ENCODE measurements at places on chromosomes 7 and 10. TPM values are rescaled to one million over a fixed set of nuclear protein-coding genes. Genes with fewer than 3 reads are reported as not detected.
A peak's percentile ranks its signal among the peaks of the same experiment; 100 is the strongest.

SEMA3D gene
- total RNA-seq = 72.6 TPM

DNA sequence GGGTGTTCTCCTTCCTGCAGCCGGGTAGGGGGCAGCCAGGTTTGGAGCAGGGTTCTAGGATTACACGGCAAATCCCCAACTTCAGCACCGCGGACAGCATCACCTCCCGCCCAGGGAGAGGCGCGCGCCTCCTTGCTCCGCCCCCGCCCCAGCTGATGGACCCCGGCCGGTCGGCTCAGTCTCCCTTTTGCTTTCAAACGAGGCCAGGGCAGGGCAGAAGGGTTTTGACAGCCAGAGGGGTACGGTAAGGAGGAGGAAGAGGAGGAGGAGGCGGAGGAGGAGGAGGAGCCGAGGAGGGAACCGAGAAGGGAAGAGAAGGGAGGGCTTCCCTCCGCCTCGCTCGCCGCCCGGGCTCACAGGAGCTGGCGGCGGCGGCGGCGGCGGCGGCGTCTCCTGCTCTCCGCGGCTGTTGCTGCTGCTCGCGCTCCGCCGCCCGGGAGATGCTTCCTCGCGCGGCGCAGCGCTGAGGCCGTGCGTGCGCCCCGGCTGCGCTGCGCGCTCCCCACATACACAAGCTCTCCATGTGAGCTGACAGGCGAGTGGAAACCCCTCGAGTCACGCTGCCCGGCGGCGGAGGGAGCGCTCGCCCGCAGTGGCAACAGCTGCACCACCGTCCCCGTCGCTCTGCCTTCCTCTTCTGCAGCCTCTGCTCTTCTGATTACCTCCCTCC, 615 bp upstream of the CNTNAP2 start:
- DNase-seq = peak; percentile 58

DNA sequence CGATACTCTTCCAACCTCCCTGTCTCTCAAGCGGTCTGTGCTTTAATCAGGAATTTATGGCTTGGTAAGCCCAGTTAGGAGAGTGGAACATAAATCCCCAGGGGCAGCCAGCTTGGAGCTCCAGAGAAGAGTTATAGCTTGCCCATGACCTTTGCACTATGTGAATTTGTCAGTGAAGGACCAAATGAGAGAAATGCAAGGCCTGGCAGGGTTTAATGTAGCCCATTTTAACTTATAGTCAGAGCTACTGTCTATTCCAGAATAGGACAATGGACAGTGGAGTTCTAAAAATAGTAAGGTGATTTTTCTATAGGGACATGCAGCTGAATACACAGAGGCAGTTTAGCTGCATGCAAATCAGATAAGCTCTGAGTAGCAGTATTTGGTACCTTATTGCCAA, 142.6 kb upstream of the CAV2 start:
- DNase-seq = peak; percentile 55

DNA sequence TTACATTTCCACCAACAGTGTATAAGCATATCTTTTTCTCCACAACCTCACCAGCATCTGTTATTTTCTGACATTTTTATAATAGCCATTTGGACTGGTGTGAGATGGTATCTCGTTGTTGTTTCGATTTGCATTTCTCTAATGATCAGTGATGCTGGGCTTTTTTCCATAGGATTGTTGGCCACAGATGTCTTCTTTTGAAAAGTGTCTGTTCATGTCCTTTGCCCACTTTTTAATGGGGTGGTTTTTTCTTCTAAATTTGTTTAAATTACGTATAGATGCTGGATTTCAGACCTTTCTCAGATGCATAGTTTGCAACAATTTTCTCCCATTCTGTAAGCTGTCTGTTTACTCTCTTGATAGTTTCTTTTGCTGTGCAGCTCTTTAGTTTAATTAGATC, 28.9 kb downstream of the XRCC2 start:
- DNase-seq = no peak

GRCh38 chr10:127694580-127695193, 42.3 kb upstream of the FOXI2 start:
- no peak for DNase-seq

- no peak for DNase-seq
These were observed 82.2 kb downstream of the SEMA3D start for GRCh38 chr7:85104432-85105205.

PDK4 gene
- 34.8 TPM for total RNA-seq

DNA sequence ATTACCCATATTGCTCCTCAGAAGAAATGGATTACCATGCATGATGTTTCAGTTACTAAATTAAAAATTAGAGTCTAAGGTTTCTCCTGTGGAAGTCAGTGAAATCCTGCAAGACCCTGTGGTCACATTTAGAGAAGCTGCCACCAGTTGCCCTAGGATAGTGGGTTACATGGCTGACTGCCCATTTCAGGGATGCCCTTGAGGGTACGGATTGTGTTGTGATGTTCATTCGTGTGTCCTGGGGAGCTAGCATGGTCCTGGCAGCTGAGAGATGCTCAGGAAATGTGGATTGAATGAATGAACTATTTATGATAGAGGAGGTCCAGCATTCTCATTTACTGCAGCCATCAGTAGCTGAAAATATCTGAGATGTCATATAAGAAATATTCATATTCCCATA, 55.1 kb downstream of the TMEM178B start:
- DNase-seq = no peak

DNA sequence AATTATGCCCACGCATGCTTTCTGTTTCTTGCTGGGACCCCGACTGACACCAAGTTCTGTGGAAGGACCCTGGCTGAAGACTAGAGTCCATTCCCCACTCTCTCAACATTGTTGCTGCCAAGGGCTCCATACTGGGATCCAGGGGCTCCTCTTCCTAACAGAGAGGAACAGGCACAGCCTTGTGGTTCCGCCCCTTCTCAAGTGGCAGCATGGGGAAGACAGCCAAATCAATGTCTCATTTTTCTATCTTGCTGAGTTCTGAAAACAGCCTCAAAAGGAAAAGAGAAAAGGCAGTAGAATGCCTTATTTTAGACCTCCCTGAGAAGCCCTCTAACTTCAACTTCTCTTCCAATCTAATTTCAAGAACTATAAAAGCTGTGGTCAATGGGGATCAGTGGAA, 23.7 kb upstream of the LAMB1 start:
- no peak for DNase-seq

- peak; percentile 23 for DNase-seq
These were observed 18.1 kb upstream of the ABCB5 start for GRCh38 chr7:20597339-20597738.

GRCh38 chr7:105439174-105439893, 50.6 kb upstream of the SRPK2 start:
- DNase-seq = no peak

AP1S1 gene
- 51.2 TPM for total RNA-seq

- DNase-seq = no peak
These were observed 256.2 kb upstream of the CACNA2D1 start for GRCh38 chr7:82699773-82700186.

DNA sequence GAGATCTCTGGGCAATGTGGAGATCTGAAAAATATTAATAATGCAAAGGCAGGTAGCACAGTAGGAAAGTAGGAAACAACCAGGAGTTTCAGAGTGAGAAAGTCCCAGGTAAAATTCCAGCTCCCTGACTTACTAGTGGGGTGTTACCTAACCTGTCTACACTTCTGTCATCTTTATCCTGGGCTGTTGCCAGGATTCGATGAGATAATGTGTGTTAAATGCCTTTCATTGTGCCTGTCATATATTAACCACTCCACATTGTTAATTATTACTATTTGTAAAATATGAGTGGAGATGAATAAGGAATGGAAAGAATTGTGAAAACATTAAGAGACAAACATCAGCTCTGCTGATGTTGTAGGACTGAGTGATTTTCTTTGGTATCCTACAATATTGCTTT, 50.0 kb upstream of the FRMD4A start:
- DNase-seq = no peak

DNA sequence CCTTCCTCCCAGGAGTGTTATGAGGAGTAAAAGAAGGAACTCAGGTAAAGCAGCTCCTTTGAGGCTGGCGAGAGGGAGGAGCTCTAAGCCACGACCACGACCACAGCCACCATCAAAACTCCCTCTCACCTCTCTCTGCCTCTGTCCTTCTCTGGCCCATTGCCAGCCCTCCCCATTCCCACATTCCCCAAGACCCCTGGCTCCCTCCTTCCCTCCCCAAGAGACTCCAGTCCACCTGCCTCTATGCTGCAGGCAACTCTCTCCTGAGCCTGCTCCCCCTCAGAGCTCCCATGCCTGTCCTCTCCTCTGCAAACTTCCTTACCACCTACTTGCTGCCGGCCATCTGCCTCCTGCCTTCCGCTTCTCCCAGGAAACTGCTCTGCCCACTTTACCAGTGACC, 9.5 kb downstream of the SLIT1 start:
- no peak for DNase-seq

SFRP4 gene
- total RNA-seq = 5.0 TPM

NEUROD6 gene
- 0.30 TPM for total RNA-seq

DNA sequence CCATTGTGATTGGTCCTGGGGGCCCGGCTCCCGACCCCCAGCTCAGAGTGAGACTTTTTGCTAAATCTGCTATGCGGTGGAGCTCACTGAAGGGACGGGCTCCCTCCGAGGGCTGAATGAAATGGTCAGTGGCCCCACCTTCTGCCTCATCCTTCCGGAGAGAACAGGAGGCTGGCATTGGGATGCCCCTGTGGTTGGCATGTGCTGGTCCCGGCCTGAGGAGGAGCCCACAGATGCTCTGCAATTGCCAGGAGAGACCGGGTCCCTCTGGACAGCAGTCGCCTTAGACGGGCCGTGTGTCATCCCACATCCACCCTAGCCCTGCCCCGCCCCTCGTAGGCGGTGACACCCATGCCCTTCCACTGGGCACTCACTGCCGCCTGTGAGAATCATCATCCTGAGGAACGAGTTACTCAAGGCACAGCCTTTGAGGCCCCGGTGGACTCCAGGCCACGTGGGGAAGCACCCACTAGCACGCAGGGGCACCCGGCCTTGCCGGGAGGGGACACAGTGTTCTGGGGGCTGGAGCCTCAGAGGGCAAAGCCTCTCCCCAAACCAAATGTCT, 21.2 kb upstream of the DPYSL4 start:
- no peak for DNase-seq

DNA sequence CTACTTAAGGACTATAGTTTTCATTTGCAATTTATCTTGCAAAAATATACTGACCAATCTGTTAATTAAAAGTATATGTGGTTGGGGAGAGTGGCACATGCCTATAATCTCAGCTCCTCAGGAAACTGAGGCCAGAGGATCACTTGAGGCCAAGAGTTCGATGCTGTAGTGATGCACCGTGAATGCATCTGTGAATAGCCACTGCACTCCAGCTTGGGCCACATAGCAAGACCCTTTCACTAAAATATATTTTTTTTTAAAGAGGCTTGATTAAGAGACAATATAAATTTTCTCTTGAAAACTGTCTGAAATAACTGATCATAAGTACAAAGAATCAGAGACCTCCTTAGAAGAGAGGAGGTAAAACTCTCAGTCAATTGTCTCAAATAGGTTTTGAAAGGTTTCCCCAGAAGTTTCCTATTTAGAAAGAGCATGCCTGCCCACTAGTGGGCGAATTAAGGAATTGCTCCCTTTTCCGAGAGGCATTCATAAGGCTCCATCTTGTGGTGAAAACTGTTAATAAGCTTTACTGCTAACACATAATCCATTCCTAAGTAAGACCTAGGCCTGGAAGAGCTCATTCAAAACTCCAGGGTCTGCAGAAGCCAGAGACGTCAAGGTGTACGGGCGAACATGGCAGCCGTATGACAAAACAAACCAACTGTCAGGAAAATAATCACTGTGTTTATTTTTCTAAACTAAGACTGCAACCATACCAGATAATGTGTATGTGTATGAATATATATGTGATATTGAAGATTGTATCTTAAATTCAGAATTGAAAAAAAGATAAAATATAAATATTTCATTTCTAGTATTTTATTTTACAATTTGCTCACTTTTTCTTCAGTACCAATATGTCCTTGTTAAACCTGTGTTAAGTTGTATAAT, 6.8 kb upstream of the TAS2R40 start:
- DNase-seq = peak; percentile 85

DNA sequence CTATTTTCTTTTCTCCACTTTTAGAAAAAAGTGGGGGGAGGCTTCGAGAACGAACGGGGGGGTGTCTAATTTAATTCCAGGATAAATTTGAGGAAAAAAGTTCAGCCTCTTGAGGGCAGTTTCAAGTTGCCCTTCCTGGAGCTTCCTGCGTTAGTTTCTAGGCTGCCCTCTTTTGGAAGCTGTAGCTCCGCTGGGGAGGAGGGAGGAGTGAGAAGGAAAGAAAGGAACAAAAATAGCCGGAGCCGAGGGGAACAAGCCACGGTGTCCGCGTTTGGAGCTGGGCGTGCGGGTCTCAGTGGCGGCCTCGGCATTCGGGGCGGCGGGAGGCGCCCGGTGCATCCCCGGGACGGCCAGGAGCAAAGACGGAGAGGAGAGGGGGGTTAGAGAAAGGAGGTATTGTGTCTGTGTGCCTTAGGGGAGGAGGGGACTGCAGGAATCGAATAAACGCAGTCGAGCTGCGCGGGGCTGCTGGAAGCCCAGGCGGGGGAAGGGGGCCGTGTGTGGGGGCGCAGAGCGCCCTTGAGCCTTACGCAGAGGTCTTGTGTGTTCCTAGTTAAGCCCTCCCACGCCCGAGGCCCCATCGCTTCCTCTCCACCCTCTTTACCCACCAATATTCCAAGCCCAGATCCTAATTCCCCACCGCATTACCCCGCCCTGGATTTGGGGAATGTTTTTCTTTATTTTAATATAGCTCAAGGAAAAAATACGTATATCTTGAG, 2.0 kb upstream of the TNRC18 start:
- peak; percentile 94 for DNase-seq

DNA sequence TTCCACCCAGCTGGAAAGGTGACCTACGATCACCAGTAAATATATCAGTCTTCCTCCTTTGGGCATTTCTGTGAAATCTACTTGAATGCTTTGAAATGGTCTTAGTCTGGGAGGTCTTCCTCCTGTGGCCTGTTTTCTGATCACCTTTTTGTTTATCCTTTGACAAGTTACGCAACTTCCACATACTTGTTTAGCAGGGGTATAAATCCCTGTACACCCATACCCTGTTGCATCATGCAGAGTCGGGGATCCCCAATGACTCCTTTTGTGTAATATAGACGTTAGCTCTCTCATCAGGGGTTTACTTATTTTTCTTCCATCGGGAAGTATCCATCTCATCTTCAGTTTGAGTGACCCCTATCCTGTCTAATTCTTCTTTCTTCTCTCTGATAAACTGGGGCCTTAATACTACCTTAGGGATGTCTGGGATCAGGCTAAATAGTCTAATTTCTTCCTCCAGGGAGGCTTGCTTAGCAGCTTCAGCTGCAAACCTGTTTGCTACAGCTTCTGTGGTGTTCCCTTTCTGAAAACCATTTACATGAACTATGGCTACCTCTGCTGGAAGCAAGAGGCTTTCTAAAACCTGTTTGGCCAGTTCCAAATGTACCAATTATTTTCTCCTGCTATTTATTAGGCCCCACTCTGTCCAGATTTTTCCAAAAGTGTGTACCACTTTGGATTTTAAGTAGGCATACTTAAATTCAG, 25.8 kb downstream of the MAPK8 start:
- no peak for DNase-seq

CUTC gene
- total RNA-seq = 16.3 TPM

KLF14 gene
- 0.89 TPM for total RNA-seq

All from skin of body (tissue), 3 donors.